NCI-H1694 treated with DMSO at 0.1 percent for 48 hours (cell line): ENCODE measurements at places on chromosomes 12 and 14.

- DNase-seq, result peak; percentile 55
Measured at GRCh38 chr14:75141967-75142366, 15.1 kb upstream of the NEK9 start.

GRCh38 chr12:3352230-3352629 lies 138.8 kb upstream of the PRMT8 start:
- DNase-seq, result no peak

DNA sequence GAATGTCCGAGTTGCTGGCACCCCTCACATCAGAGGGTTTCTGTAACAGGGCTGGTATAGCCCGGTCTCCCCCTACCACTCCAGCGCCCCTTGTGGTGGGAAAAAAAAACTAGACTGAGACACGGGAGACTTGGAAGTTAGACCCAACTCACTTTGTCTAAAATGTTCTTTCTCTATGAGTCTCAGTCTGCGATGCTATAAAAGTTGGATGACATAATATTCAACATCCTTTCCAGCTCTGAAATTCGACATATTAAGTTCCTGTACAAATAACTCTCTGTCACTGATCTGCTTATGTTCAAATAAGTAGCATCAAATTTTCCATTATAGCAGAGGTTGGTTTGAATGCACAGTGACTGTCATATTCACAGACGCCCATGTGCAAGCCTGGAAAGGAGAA lies 25.7 kb upstream of the TC2N start:
- DNase-seq, result peak; percentile 32

- peak; percentile 80 for DNase-seq
Measured at GRCh38 chr14:96297000-96297399, 41.0 kb downstream of the BDKRB1 start.

DNA sequence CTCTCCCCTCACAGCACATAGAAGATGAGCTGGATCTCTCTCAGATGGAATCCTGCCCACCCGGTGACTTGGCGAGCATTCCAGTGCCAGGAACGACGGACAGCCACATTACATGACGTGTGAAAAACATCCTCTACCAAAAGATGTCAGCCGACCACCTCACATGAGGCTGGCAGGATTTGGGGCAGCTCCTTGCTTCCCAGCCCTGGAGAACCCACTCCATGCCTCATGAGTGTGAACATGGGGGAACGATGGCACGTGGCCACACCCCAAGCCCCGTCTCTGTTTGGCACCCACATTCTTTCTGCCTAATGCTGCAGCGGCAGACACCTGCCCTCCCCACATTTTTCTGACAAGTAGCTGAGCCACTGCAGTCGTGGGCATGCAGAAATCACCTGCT lies 202.5 kb downstream of the CALM1 start:
- no peak for DNase-seq

DNA sequence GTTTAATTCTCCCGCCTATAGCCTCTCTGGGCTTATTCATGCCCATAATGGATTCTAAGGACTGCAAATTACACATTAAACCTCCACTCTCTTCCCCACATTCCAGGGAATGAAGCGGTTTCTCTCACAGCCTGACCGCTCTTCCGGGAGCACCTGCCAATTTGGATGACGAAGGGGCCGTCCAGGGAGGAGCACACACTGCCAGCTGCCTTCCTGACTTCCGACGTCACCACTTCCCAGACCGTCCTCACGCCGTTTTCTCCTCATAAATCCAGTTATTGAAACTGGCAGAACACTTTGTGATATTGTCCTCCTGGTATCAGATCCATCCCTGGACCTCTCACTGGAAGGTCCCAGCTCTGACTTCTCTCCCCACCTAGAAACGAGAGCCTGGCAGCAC lies 87.6 kb downstream of the GCH1 start:
- DNase-seq, result no peak
